ENCODE measurements at places on chromosomes 3 and 15. TPM values are rescaled to one million over a fixed set of nuclear protein-coding genes. Genes with fewer than 3 reads are reported as not detected.

GRCh38 chr3:42043099-42043813 is 47.9 kb upstream of the TRAK1 start:
- DNase-seq = peak; percentile 93

- DNase-seq = no peak
Observed at GRCh38 chr3:105399611-105400010, 32.9 kb downstream of the ALCAM start.

DNA sequence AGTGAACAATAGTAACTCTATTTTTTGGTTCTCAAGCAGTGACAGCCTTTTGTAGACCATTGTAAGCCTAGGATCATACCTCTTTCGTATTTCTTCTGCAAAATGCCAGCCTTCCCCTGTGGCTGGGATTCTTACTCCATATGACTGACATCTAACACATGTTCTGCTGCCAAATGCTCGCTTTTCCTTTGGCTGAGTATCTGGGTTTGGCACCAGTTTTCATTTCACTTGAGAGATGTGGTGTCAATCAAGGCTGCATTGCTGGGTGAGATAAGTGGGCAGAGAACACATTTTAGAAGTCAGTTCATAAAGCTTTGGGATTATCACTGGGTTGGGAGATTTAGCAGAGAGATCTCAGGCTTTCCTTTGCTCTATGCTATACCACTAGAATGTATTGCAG is 514.7 kb upstream of the SGO1 start:
- no peak for DNase-seq

DNA sequence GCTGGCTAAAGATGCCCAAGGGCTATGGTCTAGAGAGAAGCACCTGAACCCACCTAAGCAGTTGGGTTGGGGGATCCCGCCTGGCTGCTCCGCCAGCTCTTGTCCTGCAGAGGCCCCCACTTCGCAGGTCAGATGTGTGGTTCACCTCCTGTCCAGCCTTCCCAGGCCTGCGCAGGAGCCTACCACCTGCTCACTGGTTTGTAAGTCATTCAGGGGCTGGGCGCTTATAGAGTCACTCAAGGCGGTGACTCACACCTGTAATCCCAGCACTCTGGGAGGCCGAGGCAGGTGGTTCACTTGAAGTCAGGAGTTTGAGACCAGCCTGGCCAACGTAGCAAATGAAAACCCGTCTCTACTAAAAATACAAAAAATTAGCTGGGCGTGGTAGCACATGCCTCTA is 3.9 kb upstream of the FURIN start:
- no peak for DNase-seq

- DNase-seq = peak; percentile 49
Observed at GRCh38 chr15:39887832-39888231, 32.2 kb downstream of the GPR176 start.

DNA sequence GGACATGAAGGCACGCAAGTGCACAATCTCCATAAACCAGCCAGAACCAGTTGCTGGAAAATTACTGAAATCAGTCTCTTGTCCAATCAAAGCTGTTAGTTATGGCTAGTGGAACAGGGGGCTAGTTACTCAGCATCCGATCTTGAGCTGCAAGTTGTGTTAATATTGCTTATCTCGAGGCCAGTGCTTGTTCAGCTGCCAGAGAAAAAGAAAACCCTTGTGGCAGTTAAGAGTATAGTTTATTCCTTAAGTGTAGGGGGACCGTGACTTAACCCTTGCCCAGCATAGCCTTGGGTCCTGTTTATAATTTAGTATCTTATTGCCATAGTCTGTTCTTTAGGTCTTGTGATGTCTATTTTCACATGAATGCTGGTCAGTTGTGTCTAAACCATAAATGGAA is 268.5 kb downstream of the CD47 start:
- DNase-seq = no peak

GRCh38 chr3:61940236-61940635 is 378.9 kb downstream of the PTPRG start:
- peak; percentile 87 for DNase-seq

DNA sequence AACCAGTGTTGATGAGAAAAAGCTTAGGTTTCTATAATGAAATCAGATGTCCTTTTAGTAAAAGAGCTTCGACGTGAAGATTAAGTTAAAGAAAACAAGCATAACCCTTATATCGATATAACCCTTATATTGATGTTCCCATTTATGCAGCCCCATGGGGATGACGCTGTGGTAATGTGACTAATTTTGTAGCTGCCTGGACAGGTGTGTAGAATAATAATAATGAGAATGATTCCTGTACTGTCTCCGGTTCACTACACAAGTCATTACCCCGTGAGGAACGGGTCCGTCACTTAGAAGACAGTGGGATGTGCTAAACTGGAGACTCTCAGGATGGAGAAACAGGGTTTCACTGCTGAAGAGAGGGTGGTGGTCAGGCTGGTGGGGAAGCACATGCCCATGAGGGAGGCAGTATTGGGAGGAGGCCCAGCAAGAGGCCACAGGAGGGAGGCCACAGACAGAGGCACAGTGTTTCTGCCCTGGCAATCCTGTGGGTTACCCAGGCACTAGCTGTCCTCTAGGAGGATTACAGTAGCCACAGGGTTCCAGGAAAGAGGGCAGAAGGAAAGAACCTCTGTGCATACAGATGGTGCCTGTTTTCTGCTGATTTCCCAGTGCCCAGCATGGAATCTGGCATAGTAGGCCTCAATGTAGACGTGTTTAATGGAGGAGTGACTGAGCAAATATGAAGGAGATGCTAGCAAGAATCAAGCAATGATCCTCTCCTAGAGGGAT is 191.1 kb upstream of the TSC22D2 start:
- DNase-seq = no peak

- no peak for DNase-seq
Observed at GRCh38 chr15:45645026-45645980, 10.5 kb downstream of the SQOR start.

GRCh38 chr3:145015253-145015652 is 1043.6 kb downstream of the DIPK2A start:
- DNase-seq = no peak

DNA sequence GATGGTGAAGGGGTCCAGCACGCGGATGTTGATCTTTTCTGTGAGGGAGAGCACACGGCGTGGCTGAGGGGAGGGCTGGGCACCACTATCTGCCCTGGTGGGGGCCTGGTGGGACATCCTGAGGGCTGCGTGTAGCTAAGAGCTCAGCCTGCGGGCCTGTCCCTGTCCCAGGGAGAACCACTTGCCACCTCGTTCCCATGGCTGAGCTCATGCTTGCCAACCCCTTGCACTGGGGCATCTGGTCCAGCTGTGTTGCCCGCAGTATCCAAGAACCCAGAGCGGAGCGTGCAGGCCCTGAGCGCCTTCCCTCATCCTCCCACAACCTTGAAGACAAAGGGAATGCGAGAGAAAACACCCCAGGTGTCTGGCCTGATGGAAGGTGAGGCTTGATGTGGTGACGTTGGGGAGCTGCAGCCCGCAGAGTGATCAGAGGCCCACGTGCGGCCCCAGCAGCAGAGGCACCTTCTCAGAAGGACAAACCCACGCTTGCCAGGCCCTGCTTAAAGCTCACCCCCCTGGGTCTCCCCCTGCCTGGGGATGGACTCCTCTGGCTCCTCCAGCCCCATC is 28.9 kb downstream of the TKT start:
- DNase-seq = no peak

DNA sequence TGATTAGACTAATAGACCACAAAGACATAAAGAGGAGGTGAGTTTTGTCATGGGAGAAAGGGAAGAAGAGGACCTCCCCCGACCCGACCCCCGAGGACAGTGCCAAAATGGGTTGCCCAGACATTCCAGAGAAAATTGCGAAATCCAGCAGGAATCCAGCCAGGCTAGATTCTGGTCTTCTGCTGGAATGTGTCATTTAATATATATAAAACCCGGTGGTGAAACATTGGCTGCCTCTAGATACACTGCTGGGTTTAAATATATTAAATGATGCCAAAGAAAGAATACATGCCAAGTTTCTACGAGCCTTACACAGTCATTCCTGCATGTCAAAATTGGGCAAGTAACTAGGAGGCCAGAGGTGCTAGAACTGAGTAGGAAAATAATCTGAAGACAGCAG is 45.3 kb upstream of the SPESP1 start:
- no peak for DNase-seq

DNA sequence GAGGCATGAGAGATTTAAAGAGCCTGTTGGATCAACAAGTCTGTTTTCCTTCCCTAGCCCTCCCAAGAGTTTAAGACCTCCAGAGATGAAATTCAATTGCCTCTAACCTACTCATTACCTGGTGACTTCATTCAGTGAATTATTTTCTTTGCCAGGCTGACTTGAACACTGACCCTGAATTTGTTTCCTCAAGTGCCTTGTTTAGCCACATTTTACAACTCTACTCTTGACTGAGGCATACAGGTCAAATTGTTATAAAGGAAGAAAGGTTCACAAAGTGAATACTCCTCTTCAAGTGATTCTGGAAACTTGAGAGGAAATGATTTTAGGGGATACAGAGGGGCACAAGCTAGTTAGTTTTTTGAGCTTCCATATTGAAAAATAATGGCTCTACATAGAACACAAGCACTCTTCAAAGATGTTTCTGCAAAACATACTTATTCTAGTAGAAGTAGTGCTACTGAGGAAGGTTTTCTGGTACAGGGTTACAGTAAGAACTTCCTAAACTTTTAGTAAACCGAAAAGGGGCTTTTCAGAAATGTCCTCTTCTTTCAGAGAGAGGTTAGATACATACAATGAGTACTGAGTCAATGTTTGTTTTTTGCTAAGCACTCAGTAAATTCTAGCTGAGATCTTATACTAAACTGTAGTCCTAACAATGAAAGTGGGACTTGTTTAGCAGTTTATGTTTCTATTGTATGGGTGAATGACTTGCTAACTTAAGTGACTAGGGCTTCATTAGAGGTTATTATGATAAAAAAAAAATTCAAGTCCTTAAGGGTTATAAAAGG is 137.4 kb upstream of the SATB1 start:
- no peak for DNase-seq

DNA sequence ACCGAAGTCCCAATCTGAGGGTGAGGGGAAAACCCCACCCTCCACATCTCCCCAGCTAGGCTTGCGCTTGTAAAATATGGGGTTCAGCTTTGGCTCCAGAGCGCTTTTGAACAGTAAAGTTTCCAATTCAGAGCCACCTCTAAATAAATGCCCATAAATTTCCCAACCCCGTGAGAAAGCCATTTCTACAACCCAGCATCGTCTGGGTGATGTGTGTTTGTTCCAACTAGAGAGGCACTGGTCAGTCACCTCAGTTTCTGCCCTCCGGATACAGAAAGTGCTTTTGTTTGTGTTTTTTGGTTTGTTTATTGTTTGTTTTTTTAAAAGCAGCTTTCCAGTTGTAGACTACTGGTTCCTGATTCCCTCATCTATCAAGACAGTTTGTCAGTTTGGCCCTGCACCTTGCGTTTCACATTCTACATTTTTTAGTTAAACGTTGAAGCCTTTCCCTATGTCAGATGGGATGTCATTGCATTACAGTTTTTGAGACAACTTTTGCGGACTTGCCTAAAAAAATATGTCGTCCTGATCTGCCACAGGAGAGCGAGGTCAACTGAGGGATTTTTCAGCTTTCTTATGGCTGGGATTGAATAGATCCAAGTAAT is 15.0 kb upstream of the SOX2 start:
- DNase-seq = no peak

DNA sequence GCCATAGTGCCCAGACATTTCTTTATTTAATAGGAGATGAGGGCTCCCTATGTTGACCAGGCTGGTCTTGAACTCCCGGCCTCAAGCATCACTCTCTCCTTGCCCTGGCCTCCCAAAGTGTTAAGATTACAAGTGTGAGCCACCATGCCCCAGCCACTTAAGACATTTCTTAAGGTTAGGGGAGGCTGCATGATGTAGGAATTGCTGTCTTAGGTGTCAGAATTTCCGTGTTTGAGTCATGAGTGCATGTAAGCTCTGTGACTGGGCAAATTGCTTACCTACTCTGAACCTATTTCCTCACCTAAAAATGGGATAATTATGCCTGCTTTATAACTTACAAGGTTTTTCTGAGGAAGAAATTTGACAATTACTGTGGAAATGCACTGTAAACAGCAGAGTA is 34.2 kb upstream of the SIAH2 start:
- no peak for DNase-seq

GRCh38 chr15:98597666-98598065 is 50.7 kb upstream of the IGF1R start:
- DNase-seq = no peak

DNA sequence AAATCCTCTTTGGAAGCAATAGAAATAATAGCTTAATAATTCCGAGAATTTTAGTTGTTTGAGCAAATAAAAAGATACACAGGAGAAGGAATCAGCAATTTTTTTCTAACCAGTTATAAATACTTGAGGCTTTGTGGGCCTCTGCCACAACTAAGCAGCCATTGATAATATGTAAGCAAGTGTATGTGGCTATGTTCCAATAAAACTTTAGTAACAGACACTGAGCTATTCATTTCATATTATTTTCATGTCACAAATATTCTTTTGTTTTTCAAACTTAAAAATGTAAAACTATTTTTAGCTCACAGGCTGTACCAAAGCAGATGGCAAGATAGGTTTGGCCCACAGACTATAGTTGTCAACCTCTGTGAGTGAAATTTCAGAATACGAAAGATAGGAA is 85.7 kb downstream of the MSL2 start:
- DNase-seq = no peak

DNA sequence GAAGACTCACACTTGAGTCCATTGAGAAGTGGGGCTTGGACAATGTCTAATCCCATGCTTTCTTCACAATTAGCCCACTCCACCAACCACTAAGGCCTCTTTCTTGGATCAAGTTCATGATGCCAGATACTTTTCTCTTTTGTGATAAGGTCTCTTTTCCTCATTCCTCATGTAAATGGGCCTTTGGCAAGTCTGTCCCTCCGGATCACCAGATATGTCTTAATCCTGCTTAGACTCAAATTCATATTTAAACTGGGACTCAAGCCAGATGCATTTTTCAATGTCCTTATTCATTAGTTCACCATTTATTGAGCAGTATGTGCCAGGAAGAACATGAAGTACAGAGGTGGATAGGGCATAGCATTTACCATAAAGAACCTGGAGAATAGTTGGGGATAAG is 671.1 kb downstream of the TBL1XR1 start:
- DNase-seq = no peak

- DNase-seq = no peak
Observed at GRCh38 chr3:16998236-16998923, 113.6 kb downstream of the PLCL2 start.

GRCh38 chr3:152281133-152281713 is 12.5 kb downstream of the MBNL1 start:
- DNase-seq = no peak

GABRB3 gene
- total RNA-seq = 1.3 TPM

ERICH6 gene
- not detected for total RNA-seq

REC114 gene
- not detected for total RNA-seq

SLC33A1 gene
- 34.1 TPM for total RNA-seq

PIK3CA gene
- 19.4 TPM for total RNA-seq

PP2D1 gene
- not detected for total RNA-seq

MKRN3 gene
- not detected for total RNA-seq

RBP2 gene
- not detected for total RNA-seq

All from Caki2 (cell line).